Suppressor macrophage treated with lipopolysaccharide for 1 hour (primary cell): ENCODE measurements at places on chromosomes 4 and X.

DNA sequence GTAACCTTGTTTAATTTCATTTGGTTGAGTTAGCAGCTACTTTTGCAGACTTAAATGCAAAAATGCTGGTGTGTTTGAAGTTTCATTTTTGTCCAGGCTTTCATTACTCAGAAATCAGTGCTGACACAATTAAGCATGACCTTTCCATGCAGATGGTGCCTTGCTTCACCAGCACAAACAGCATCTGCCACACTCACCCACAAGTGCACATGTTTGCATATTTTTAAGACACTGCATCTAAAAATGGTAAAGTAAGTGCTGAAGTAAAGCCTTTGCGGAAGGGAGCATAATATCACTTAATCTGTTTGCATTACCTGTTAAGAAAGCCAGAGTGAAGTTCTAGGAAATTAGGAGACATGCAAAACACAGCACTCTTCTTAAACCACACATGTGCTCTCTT, 7.3 kb upstream of the DAPP1 start:
- peak; percentile 16 for DNase-seq

DNA sequence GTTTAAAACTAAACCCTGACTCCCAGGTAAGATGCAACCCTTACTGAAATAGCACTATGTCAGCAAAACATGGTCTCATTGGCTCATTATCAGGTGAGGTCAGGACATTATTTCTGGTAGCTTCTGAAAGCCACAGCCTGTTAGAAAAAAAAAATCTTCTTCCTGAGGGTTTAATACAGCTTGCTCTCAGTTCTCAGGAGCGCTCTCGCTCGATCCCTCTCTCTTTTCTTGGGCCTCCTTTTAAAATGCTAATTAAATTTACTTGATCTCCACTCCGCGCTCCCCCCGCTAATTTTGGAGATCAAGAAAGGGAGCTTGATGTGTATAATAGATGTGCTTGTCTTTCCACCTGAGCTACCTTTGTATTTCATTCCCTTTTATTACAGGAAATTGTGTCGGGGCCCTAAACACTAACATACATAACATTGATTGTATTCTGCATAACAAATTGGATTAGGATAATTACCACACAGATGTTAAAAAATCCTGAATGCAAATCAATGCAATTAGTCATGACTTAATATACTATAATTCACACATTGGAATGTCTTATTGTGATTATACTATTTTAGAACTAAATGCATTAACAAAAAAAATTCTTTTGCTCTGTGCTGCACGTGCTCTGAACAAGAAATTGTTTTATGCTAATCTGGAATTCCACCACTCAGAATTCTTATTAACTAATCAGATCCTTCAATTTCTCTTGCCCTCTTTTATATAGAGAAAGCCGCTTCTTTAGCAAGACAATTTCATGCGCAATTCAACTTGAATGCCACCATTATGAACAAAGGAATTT, 101.6 kb upstream of the TEX13D start:
- DNase-seq, result no peak

- no peak for DNase-seq
Measured at GRCh38 chr4:165524532-165525190, 145.9 kb downstream of the CPE start.

DNA sequence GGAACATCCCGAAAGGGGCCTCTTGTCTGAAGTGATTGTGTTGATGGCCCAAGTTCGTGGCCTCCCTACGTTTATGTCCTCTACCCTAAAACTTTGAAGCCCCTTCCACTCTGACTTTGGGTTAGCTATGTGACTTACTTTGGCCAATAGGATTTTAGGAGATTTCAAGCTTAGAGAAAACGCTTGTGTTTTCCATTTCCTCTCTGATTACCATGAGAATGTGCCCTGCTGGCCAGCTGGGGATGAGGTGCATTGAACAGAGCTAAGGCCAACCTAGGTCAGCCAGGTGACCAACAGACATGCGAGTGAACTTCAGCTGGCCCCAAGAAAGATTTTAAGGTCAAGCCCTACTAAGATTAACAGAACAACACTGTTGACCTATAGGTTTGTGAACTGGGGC, 82.4 kb downstream of the SLC2A9 start:
- DNase-seq, result no peak

- no peak for DNase-seq
Measured at GRCh38 chr4:63275491-63275890, 1133.8 kb downstream of the TECRL start.

GRCh38 chr4:159009521-159009920, 93.4 kb upstream of the RAPGEF2 start:
- DNase-seq, result no peak

- no peak for DNase-seq
Measured at GRCh38 chr4:3376266-3376665, 65.5 kb upstream of the HGFAC start.

- no peak for DNase-seq
Measured at GRCh38 chrX:2697306-2697705, 6.2 kb downstream of the CD99 start.

DNA sequence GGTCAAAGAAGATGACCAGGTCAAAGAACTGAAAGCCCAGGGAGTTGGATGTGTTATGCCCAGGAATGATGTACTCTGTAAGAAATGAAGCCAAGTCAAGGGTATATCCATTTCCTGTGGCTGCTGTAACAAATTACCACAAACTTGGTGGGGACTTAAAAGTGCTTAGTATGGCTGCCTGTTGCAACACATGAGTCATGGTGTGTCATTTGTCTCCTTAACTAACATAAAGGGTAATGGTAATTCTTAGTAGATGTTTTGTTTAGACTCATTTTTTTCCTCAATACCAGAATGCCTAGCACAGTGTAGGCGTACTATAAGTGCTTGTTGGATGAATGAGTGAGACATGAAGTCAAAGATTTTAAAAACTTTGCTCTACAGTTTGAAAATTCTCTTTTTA, 45.7 kb downstream of the SYTL5 start:
- peak; percentile 47 for DNase-seq

- peak; percentile 23 for DNase-seq
Measured at GRCh38 chrX:111447298-111447697, 35.3 kb upstream of the DCX start.

DNA sequence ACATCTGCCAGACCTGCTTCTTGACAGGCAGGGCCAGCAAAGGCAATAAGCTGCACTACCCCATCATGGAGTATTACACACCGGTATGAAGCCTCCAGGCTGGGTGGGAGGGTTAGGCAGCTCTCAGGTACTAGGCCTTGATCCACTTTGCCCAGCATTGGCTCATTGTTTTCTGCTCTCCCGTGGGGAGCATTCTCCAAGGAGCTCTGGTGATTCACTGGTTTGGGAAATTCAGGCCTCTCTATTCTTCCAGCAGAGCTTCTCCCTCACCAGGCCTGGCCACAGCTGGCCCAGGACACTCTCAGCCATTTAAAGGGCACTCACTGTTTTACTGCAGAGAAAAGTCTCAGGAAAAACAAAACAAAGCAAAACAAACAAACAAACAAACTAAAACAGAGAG, 33.0 kb downstream of the DRP2 start:
- DNase-seq, result no peak

DNA sequence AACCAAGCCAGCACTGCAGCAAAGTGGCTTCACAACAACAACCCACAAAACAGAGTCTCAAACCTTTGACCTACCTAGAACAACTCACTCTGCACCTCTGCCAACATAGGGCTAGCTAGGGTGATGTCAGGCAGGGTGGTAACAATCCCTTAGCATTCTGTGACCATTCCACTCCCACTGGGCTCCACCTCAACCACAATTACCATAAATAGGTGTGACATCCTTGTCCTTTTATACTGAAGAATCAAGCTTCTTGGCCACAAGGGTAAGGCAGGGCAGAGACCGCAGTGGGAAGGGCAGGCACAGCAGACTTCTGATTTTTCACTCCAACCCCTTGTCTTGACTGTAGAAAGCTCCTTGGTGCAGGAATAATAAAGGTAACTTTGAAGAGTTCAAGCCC, 795.4 kb upstream of the DIAPH2 start:
- DNase-seq, result no peak

GRCh38 chrX:122582280-122582974, 601.7 kb upstream of the GRIA3 start:
- no peak for DNase-seq

- DNase-seq, result no peak
Measured at GRCh38 chr4:121873604-121874003, 3.3 kb upstream of the BBS7 start.

- DNase-seq, result no peak
Measured at GRCh38 chr4:1776521-1777161, 16.5 kb upstream of the FGFR3 start.

GRCh38 chr4:145298885-145299284, 118.5 kb upstream of the OTUD4 start:
- DNase-seq, result no peak

GRCh38 chr4:167222099-167222498, 12.2 kb downstream of the SPOCK3 start:
- peak; percentile 79 for DNase-seq

GRCh38 chr4:47413521-47413920, 50.0 kb downstream of the COMMD8 start:
- no peak for DNase-seq

DNA sequence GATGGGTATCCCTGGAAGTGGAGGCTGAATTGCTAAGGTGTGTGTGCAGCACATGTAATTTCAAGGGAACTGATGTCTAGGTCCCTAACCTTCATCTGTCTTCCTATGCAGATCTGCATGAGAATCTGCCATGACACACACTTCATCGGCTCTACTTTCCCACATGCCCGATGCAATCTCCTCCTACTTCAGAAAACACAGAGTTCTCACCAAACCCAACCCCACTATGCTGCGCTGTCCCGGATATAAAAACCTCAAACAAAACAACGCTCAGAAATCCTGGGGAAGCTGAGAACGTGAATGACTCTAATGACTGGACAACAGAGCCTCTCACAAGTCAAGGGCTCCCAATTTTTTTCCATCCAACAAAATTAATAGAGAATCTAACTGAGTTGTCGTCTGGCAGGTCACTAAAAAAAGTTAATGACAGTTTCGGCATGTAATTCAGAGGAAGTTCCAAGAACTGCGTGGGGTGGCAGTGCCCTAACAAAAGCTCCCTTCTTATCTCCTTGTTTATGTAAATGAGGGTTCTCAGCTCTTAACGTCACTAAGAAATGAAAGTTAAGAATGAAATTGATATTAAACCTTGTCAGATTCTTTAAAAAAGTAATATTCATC, 39.0 kb downstream of the STX18 start:
- DNase-seq, result peak; percentile 51

- DNase-seq, result no peak
Measured at GRCh38 chr4:7554905-7555304, 120.2 kb upstream of the PSAPL1 start.

- no peak for DNase-seq
Measured at GRCh38 chr4:41670982-41671381, 77.5 kb downstream of the PHOX2B start.

DNA sequence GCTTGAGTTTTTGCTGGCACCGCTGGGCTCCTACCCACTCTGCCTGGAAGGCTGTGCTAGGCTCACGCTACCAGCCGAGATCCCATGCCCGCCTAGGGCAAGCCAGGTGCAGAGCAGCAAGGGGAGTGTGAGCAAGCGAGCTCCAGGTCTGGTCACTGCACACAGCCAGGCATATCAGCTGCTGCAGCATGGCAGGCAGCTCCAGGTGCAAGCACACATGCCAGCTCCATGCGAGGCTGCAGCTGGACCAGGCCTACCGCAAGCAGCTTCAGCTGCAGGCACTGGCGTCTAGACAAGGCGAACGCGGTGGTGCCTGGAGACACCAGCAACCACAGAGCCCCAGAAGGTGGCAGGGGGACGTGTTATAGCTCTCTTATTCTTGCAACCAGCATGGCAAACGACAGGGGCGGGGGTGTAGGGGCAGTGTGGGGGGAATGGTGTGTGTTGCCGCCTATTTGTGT, 614.7 kb upstream of the EPHA5 start:
- no peak for DNase-seq

GRCh38 chr4:126777649-126778048, 855.1 kb upstream of the INTU start:
- DNase-seq, result no peak

DNA sequence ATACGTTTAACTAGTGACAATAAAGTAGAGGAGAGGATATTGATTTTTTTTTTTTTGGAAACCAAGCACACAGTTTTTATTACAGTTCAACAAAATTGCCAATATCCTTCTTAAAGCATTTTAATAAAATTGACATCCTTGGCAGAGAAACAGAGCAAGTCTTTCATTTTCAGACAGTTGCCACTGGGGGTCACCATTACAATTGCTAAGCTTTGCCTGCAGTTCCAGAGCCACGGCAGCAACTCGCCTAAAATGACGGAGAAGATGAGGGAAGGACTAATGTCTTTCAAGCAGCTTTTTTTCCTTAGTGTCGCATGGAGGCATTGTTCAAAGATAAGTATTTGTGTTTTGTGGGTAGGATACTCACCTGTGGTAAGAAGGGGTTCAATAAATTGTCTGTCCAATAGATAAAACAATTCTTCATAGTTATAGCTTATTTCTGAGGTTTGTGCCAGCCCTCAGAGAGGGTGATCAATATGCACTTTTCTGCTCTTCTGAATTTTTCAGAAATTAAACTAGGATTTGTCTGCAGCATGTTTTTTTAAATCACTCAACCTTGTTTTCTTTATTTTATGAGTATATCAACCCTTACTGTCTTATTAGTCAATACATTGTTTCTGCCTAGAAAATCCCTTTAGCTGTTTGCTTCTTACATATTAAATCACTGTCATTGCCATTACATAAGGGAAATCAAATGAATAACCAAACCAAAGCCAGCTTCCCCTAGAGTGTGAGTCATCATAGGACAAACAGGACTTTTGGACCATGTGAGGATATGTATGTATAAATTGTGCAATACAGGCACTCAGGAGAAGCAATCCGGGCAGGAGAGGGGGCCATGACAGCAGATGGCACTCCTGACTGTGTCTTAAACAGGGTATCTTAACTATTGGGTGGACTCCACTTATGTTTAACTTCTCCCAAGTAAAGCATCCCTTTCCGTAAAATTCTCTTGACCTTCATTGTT, 508.1 kb upstream of the ARX start:
- DNase-seq, result no peak

DNA sequence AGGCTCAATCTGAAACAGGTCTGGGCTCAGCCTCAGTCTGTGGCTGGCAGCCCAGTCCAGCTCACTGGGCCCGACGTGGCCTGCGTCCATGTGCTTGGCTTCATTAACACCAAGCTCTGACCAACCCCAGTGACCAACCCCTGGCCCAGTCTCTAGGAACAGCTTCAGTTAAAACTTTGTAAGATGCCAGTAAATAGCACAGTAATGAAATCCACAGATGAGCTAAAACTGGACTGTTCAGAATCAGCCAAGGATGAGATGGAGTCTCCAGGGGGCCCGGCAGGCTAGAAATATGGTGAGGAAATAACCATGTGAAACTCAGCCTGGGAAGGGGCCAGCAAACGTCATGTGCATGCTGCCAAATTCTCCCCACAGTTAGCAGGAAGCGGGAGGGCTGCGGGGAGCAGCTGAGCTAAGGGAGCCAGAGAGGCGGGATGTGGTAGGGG, 37.1 kb upstream of the XPNPEP2 start:
- DNase-seq, result no peak

- no peak for DNase-seq
Measured at GRCh38 chr4:138320831-138321230, 78.7 kb upstream of the SLC7A11 start.

DNA sequence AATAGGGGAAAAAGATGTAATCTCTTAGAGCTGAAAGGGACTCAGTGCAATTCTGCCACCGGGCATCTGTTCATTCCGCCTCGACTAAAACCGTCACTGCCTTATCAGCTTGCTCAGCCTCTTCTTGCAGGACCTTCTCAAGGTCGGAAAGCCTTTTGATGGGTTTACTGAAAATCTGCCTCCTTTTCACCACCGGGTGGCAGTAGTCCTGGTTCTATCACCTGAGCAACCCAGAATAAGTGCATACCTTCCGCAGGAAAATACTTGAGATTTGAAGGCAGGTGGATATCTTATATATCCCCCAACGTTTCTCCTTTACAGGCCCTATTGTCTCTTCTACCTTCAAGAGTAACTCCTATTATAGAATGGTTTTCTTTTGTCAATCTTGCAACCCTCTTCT, 103.4 kb upstream of the PAK3 start:
- peak; percentile 14 for DNase-seq
